RPMI8226 (cell line): ENCODE measurements at places on chromosomes 7 and 10.

- DNase-seq: peak; percentile 68
Measured at GRCh38 chr10:133261726-133262325, 14.8 kb downstream of the ADAM8 start.

GRCh38 chr10:92811986-92812385 is 36.3 kb upstream of the EXOC6 start:
- DNase-seq: no peak

GRCh38 chr7:3463696-3464095 is 162.6 kb downstream of the SDK1 start:
- no peak for DNase-seq

DNA sequence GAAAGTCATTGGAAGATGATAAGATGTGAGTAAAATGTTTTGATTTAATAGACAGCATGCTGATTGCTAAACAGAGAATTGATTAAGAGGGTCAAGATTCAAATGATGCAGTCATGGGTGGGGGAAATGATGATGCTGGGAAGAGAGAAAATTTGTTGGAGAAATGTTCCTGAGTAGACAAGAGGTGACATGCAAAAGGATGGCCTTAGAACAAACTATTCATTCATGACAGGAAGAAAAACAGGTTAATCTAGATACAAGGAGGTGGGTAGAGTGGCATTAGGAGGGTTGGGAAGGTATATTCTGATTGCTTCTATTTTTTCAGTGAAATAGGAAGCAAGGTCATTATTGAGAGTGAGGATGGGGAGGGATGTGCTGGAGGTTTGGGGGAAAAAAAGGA is 146.7 kb downstream of the SEM1 start:
- DNase-seq: no peak

DNA sequence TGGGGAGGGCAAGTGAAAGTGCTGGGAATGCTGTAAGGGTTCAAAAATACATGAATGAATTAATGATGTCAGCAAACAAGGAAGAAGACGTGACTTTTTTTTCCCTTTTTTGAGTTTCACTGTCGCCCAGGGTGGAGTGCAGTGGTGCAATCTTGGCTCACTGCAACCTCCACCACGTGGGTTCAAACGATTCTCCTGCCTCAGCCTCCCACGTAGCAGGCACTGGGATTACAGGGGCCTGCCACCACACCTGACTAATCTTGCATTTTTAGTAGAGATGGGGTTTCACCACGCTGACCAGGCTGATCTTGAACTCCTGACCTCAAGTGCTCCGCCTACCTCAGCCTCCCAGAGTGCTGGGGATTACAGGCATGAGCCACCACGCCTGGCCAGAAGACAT is 30.0 kb downstream of the DENND10 start:
- DNase-seq: no peak

DNA sequence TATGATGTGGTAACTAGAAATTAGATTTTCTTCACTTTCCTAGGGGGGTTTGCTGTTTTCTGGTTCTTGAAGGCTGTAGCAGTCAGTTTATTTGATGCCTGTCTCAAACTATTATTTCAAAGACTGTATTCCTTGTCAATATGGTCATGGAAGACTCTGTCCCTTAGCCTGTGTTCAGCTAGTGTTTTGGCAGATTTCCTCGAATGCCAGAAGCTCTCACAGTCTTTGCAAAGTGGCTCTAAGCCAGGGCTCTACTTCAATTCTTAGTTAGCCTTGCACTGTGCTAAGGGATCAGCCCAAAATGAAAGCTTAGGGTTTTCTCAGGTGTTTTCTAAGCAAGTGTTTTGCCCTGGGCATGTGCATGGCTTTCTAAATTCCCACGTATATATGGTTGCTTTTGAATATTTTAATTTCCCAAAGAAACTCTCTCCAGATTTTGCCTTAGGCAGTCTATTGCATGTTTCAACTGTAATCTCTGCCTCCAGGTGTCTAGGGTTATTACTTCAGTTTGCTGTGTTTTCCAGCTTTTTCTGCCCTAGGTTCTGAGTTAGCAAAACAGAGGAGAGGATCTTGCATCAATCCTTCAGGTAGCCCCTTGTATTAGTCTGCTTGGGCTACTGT is 7.2 kb upstream of the C1GALT1 start:
- peak; percentile 13 for DNase-seq
